Fibroblast of skin of abdomen (primary cell): ENCODE measurements at places on chromosomes 12 and 14.

DNA sequence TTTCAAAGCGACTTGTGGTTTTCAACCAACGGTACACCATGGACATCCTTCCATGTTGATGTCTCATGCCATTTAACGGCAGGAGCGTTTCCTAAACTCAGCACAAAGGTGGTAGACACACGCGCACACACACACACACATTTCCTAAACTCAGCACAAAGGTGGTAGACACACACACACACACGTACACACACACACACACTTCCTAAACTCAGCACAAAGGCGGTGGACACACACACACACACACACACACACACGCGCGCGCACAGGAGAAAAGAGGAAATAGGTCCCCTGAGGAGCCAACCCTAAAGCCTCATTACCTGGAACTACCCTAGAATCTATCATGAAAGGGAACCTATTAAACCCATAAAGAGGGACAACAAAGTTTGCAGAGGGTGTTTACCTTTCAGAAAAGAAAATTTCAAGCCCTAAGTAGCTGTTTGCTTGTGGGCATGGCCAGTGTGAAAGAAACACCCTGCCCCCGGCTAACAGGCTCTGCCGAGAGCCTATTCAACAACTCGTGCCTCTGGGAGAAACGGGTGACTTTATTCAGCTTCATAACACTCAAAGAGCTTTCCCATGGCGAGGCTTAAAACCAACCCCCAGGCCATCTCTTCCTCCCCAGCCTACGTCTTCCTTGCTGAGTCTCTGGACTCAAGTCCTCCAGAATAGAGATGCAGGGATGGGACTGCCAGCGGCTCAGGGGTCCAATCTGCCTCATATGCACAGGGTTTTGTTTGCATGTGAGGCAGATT is 31.8 kb downstream of the SLC8B1 start:
- no peak for DNase-seq

- no peak for DNase-seq
Observed at GRCh38 chr14:53147208-53147607, 5.9 kb downstream of the DDHD1 start.

DNA sequence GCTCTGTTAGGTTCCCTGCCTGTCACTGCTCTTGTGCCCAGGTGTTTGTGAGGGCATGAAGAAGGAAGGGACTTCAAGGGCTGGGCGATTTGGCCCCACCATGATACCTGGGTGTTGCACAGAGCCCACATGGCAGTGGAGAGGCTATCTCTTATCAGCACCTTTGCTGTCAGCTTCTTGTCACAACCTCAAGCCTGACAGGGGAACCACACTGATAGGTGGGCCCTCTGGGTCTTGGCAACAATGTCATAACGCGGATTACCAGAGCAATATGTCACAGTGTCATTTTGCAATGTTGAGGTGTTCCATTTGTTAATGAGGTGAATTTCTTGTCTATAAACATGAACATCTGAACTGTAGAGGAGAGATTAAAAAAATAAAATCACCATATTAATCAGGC is 22.9 kb upstream of the CACNA1C start:
- DNase-seq: no peak

GRCh38 chr12:109269428-109269827 is 39.7 kb downstream of the FOXN4 start:
- DNase-seq: no peak

GRCh38 chr12:101021911-101022388 is 188.1 kb downstream of the SLC5A8 start:
- peak; percentile 73 for DNase-seq

DNA sequence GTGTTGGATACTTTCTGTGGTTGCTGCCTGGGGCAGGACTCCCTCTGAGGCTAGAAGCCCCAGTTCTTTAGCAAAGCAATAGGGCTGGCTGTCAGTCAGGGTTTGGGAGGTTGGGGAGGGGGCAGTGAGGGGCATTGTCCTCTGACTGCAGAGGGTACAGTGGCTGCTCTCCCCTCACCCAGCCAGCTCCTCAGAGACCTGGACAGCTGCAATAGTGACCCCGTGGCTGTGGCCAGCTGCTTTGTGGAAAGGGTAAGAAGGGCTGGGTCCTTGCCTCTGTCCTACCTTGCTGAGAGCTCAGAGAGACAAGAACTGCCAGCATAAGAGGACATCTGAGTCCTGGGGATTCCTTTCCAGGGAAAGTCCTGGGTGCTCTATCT is 25.8 kb downstream of the PLEKHG3 start:
- no peak for DNase-seq
